ENCODE measurements at places on chromosomes 1 and 21. TPM values are rescaled to one million over a fixed set of nuclear protein-coding genes. Genes with fewer than 3 reads are reported as not detected.

DNA sequence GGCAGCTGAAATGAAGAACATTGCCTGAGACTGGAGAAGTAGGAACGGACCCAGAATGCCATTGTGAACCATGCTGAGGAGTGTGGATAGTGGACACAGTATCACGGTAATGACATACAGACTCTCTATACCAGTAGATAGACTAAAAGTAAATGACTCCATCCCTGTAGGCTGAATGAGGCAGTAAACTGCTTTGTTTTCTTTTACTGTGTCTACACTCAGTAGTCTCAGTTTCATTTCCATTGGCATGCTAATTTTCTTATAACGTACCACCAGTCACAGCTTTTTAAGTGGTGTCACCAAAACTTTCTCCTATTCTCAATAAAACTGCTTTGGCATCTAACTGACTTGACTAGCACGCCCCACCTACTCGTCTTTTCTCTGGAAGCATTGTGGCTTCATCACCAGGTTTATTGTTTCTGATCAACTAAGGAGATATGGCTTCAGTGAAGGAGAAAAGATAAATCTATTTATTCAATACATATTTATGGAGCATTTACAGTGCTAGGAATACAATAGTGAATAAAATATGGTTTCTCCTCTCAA lies 8.4 kb upstream of the ZNF697 start:
- no peak for DNase-seq

DNA sequence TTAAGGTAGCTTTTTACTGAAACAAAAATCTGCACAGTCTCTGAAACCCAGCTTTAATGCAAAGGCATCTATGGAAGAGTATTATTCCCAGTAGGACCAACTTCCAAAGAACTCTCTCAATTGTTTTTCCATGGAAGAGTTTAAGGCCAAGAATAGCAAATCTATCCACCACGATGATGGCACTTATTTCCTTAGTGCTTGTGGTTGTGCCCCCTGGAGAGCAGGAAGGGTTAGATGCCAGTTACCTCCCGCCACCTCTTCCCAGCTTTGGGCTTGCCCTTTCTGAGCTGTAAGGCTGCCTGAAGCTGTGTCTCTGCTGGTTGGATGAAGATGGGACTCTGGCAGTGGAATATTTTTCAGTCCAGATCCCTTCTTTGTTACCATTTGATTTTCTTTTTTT lies 4.8 kb upstream of the ATP1A1 start:
- no peak for DNase-seq

- no peak for DNase-seq
Observed at GRCh38 chr1:236156512-236157208, 14.3 kb downstream of the GPR137B start.

DNA sequence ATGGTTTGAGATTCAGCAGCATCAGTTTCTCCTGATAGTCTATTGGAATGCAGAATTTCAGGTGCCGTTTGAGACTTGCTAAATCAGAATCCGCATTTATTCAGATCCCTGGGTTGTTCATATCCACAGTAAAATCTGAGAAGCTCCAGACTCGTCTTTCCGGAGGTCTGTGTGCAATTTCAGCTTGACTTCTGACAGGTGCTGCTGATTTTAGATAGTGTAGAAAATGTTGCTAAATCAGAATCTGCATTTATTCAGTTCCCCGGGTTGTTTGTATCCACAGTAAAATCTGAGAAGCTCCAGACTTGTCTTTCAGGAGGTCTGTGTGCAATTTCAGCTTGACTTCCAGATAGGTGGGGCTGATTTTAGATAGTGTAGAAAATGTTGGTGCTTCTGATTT lies 113.7 kb downstream of the PAPPA2 start:
- no peak for DNase-seq

DNA sequence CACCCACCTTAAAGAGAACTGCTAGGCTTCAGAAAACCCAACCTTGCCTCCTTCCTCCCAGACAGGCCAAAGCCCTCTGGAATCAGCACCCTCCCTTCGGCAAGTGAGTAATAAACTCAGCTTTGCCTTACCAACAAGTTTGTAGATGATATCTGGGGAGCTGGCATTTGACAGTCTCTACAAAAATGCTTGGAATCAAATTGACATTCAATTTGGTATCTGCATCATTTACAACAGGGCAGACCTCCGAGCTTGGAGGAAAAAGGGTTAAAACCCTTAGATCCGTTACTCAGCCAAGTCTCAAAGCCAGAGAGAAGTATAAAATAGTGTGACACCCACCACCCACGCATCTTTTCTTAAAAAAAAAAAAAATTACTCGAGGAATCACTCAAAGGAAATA lies 149.3 kb upstream of the EDN2 start:
- no peak for DNase-seq

- no peak for DNase-seq
Observed at GRCh38 chr1:78411707-78412106, 79.1 kb upstream of the PTGFR start.

The NUDT17 gene
- 5.1 TPM for polyA plus RNA-seq

The VPS26C gene
- polyA plus RNA-seq: 49.5 TPM

The TEX38 gene
- polyA plus RNA-seq: 0.09 TPM
